ENCODE measurements at places on chromosomes 4 and X. TPM values are rescaled to one million over a fixed set of nuclear protein-coding genes. Genes with fewer than 3 reads are reported as not detected.

Gene DUX4
- total RNA-seq = not detected

GRCh38 chr4:6071959-6072720 is 53.9 kb upstream of the C4orf50 start:
- DNase-seq = no peak

Gene EVC
- 16.8 TPM for total RNA-seq

GRCh38 chr4:139725236-139725635 is 59.6 kb downstream of the MGST2 start:
- DNase-seq = no peak

GRCh38 chrX:8731559-8732395 is at the start of gene ANOS1:
Gene ANOS1 (minus strand): TSS chrX:8732137. CDS start chrX:8732036, 101 bp downstream.
- no peak for DNase-seq
